ENCODE measurements at places on chromosomes 11 and 22.

DNA sequence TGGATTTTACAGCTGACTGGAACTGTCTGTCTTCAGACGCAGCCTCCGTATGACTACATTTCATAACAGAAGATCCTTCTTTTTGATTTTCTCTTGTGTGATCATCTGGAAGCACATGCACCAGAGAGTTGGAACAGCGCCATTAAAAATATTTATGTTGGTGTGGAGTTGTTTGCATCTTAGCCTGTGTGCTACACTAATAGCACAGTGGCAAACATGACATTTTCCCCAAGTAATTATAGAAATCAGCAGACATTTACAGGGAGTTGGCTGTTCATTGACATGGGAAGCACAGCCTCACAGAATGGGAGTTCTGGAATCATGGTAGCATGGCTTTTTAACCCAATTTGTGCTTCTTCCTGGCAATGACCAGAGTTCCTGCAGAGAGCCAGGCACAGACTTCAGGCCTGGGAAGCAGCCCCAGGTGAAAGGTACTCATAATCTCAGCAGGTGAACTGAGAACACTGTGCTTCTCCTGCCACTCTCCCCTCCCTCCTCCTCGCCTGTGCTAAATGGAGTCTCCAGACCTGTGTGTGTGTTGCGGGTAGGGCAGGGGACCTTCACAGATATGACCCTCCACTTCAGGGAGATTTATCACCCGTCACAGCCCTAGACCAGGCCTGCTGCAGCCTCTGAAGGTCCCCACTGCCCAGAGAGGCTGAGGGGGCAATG, 82.8 kb upstream of the PLET1 start:
- DNase-seq = peak; percentile 22

DNA sequence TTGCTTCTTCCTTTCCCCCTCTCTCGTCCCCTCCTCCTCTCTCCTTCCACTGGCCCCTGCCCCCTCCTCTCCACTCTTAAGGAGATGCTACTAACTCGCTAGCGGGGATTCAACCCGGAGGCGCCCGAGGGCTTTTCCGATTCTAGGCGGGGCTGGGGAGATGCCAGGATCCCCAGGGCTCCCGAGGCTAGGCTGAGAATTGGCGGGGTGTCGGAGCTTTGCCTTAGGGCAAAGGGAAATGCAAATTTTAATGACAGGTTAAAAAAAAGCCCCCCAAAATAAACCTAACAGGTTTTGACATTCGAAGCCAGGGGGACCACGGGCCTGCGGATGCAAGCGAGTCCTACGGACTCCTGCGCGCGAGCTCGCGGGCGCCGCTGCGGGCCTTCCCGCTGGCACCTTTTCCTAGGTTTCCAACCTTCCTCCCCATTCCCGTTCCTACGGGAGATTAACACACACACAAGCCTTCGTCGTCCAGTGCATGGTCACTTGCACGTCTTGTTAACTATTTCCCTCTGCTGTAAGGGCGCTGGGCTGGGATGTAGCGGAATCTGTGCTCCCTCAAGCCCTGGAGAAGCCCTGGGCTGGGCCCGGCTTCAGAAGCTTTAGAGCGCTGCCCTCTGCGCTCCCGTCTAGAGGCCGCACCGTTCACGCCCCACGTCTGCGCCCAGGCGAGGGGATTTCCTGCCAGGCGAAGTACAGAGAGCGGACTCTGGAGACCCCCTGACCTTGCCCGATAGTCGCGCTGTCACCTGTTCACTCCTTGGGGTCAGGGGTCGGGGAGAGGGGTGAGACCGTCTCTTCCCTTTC, 729 bp upstream of the ALX4 start:
- DNase-seq = no peak

DNA sequence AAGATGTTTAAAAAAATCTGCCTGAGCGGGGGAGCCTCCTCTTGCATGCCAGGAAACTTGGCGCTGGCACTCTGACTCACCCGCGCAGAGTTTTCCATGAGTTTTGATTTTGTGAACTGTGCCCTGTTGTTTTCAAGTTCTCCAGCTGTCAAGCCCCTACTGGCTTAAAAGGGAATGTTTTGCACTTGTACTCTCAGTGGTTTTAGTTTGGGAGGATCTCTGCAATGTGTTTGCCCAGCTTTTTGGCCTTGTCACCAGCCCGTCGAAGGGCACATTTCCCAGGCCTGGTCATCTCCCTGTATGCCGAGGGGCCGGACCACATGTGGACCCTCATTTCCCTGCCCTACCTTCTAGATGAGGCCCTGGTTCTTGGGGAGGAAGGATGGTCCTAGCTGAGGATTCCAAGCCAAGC, 12.2 kb downstream of the MRGPRF start:
- DNase-seq = no peak

DNA sequence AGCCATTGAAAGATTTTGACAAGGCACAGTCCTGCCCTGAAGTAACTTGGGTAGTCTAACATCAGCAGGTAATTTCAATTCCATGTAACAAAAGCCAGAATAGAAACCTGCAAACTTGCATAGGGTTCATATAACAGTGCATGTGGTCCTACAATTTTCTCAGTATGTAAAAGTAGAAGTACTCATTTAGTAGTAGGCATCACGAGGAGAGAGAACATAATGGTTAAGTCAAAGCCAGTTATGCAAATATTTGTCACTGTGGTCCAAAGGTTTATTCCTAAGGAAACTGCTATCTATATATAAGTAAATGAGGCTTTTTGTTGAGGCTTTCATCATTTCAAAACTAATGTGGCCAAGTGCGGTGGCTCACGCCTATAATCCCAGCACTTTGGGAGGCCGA, 10.1 kb downstream of the ATP5MG start:
- DNase-seq = no peak

DNA sequence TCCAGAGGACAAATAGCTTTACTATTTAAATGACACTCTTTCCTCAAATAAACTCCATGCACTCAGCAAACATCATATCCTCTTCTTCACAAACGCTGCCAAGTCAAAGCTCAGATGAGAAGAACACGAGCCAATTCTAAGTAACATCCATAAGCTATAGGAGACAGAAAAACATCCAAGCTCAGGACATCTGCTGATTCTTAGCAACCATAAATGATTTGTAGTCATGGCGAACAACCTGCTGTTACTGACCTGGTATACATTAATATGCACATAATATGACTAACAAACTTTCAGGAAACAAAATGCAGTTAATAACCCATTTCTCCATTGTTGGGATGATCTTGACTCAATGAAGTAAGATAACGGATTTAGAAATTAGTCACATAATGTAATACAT, 6.7 kb downstream of the GALNT18 start:
- no peak for DNase-seq

- DNase-seq = no peak
Measured at GRCh38 chr22:31142285-31142684, 2.0 kb upstream of the PLA2G3 start.

GRCh38 chr11:61963016-61963281, 4.5 kb downstream of the FTH1 start:
- no peak for DNase-seq

DNA sequence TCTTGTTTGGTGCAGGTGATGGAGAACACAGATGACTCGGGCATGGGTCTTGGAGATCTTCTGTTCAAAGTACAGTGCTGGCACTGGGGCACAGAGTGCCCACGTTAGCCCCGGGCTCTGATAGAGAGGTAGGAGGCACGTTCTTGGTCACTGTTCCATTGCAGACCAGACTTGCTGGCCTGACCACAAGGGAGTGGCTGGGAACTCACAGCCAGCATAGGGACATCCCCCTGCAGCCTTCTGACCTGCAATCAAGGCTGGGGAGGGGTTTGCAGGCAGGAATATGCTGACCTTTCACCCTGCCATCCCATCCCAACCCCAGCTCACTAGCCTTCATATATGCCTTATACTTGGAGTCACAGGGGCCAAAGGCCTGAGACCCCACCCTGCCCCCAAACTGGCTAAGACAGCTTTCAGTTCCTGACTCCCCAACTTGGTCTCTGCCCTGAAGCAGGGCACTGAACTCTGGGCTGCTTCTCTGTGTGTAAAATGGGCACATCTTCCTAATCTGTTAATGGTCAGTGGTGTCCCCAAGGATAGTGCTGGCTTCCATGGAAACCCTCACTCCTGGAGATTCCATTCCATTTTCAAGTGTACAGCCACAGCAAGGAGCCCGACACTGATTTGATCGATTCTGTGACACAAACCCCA, 4.6 kb downstream of the MRPL49 start:
- DNase-seq = no peak

DNA sequence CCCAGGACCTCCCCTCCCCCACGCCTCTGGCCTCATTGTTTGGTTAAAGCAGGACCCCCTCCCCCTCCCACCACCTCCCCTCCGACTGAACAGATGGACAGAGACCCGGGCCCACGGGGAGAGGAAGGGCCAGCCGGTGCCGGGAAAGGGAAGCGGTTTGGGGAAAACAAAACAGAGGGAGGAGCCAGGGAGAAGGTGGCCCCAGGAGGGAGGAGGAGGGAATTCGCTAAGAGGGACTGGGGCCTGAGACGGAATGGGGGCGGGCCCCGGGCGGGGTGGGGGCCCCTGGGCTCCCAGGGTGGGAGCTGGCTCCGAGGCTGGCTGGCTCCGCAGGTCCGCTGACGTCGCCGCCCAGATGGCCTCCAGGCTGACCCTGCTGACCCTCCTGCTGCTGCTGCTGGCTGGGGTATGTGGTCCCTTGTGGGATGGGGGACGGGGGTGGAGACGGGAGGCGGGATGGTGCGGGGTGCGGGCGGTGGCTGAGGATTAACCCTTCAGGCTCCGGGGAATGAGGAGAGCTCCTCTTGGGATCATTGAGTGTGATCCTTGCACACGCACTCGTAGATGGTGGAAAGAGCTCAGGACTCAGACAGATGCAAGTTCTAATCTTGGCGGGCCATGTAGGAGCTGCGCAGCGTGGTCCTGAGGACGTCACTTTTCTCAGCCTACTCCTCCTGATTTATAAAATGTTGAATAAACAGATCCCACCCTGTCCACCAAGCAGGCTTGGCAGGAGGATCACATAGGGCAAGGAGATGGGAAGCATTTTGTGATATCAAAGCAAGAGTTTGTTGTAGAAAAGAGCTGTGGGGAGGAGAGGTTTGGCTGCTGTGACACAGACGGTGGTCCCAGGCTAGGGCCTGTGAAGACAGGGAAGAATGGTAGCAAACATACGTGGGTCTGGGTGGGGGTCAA, 688 bp downstream of the SERPING1 start:
- no peak for DNase-seq

- DNase-seq = no peak
Measured at GRCh38 chr11:120709808-120710207, 198.3 kb downstream of the GRIK4 start.

GRCh38 chr11:93700830-93701229, 39.3 kb downstream of the CEP295 start:
- no peak for DNase-seq

- no peak for DNase-seq
Measured at GRCh38 chr11:74839971-74840370, 91.3 kb downstream of the RNF169 start.

DNA sequence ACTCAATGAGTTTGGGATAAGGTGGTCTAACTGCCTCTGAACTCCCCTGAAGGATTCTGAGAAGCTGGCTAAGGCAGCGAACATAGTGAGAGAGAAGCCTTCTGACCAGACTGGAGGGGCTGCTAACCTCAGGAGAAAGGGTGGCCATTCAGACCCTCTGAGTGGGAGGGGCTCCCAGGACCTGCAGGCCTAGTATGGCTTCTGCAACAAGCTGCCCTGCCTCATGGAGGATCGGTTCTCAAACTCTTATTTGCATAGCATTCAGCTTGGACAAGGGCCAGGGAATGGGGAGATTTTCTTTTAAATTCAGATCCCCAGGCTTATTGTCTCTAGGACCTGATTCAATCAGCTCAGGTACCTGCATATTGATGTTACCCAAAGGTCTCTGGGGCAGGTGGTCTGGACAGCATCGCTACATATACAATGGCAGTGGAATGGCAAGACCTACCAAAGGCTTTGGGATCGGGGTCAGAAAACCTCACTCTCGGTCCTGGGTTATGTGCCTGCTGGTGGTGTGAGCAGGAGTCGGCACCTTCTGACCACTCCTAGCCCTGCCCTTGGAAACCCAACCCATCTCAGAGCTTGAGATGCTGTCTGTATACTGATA, 599.1 kb downstream of the BRD1 start:
- DNase-seq = no peak

- DNase-seq = peak; percentile 49
Measured at GRCh38 chr11:11841116-11841722, 553 bp upstream of the USP47 start.

DNA sequence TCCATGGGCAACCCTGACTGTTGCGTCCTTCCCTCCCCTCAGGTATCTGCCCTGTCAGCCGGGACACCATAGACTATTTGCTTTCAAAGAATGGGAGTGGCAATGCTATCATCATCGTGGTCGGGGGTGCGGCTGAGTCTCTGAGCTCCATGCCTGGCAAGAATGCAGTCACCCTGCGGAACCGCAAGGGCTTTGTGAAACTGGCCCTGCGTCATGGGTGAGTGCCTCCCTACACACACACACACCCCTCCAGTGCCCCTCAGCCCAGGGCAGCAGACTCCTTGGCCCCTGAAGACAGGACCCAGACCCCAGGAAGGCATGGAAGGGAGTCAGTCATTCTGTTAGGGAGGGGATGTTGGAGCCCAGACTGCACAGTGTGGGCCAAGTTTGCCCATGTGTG, 17.9 kb upstream of the UVRAG start:
- DNase-seq = no peak

DNA sequence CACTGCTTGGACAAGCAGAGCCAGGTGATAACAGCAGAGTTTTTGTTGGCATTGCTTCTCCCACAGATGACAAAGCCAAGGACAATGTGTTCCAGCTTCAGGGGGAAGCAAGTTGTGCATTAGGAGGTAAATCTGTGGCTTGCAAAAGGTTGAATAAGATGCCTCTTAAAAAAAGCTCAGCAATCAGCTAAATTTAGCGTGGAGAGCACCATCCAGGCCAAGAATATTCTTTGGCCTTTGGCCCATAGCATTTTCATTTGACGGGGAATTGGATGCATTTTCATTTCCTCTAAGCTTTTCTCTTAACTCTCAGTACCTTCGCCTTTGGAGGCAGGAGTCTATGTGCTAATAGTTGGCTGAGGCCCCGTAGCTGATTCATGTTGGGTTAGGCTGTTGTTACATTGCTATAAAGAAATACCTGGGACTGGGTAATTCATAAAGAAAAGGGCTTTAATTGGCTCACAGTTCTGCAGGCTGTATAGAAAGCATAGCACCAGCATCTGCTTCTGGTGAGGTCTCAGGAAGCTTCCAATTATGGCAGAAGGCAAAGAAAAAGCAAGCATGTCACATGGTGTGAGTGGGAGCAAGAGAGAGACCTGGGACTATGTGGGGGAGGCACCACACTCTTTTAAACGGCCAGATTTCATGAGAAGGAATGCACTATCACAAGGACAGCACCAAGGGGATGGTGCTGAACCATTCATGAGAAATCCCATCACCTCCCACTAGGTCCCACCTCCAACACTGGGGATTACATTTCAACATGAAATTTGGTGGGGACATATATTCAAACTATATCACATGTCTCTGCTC, 350.1 kb upstream of the C11orf87 start:
- DNase-seq = no peak

GRCh38 chr11:68099474-68100405, 21.4 kb downstream of the CHKA start:
- DNase-seq = peak; percentile 74

GRCh38 chr11:32012049-32012448, 78.8 kb upstream of the RCN1 start:
- no peak for DNase-seq

- no peak for DNase-seq
Measured at GRCh38 chr11:116833816-116834534, 3.4 kb downstream of the APOA1 start.

- DNase-seq = no peak
Measured at GRCh38 chr11:38547462-38547861, 1949.4 kb upstream of the RAG2 start.
